ENCODE measurements at places on chromosomes 12 and 14. TPM values are rescaled to one million over a fixed set of nuclear protein-coding genes. Genes with fewer than 3 reads are reported as not detected.

GRCh38 chr12:88245905-88246304 is 103.8 kb downstream of the TMTC3 start:
- no peak for DNase-seq
- H3K36me3 ChIP-seq: no peaks in the 10 kb centered on the region
- H3K4me1 ChIP-seq: no peaks in the 10 kb centered on the region
- H3K27me3 ChIP-seq: no peaks in the 10 kb centered on the region
- no peak overlapping the region for H3K4me3 ChIP-seq

DNA sequence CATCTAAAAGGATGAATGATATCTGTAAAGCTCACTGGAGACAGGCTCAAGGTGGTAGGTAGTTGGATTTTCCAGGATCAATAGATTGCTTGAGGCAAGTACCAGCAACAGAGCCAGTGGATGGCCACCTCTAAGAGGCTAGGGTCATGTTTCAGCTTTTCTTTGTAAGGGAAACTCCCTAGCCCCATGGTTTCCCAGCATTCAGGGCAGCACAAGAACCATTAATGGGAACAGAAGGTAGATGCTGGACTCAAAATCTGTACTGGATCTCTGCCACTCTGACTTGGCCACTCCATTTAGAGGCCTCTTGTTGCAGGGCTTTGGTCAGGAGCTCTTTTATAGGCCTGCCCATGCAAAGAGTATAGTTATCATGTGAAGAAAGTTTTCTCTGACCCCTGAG is 76.1 kb upstream of the DYRK2 start:
- no peaks in the 10 kb centered on the region for H3K4me1 ChIP-seq
- no peaks in the 10 kb centered on the region for H3K27me3 ChIP-seq
- no peaks in the 10 kb centered on the region for H3K36me3 ChIP-seq
- H3K27ac ChIP-seq: no peak overlapping the region

The CCDC88C gene
- total RNA-seq: 52.4 TPM

The RAD51AP1 gene
- total RNA-seq: 55.4 TPM

DNA sequence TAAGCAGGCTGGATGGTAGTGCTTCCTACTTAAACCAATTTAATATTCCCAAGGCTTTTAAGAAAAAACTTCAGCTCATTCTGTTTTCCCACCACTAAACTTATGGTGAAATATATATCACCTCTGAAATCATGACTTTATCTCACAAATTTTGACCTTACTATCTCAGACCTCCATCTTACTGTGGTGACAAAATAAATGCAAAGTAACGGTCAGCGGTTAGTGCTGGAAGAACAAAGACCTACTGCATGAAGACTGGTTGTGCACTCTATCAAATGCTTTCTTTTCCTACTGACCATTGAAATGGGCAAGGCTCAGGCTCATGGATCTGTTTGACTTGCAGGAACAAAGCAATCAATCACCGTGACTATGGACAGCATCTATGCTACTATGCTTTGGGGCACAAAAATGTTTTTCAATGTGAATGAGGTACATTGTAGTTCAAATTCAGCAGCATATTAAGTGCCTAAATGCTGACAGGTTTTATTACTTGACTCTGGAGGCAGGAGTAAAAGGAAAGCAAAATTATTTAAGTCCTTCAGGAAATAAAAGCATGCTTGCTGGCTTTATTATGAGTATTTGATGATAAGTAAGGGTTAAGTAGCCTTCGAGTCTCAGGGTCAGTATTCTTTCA is 43.1 kb upstream of the GTF2A1 start:
- peaks cover 19% of the 10 kb centered on the region for H3K36me3 ChIP-seq
- H3K4me1 ChIP-seq: peaks cover 3% of the 10 kb centered on the region
- DNase-seq: no peak
- H3K27ac ChIP-seq: no peak overlapping the region
- H3K27me3 ChIP-seq: no peaks in the 10 kb centered on the region

GRCh38 chr12:106064721-106065021 is 74.1 kb downstream of the NUAK1 start:
- H3K27me3 ChIP-seq: no peaks in the 10 kb centered on the region
- no peak for DNase-seq
- no peak overlapping the region for H3K4me3 ChIP-seq
- peaks cover 32% of the 10 kb centered on the region for H3K36me3 ChIP-seq
- peaks cover 5% of the 10 kb centered on the region for H3K4me1 ChIP-seq

DNA sequence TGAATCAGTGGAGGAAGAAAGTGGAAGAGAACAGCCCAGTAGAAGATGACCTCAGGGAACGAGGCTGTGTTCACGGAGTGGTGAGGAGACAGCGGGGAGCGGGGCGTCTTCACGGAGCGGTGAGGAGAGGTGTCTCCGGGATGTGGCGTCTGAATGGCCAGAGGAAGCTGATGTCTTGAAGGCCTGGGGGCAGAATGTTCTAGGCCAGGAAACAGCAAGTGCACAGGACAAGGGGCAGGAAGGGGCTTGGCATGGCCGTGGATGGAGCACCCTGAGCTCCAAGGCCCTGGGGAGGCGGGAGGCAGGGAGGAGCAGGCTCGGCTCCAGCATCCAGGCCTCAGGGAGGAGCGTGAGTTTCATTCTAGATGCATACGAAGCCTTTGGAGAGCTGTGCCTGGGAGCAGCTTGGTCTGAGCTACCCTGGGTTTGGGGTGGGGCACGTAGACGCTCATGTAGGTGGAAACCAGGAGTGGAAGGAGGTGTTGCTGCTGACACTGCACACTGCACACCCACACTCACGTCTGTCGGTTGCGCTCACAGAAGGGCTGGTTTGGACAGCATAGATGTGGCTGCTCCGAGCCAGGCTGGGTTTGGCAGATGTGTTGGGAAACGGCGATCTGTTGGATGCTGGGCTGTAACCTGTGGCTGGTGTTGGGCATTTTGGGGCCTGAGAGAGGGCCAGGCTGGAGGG is 131.6 kb downstream of the ADGRD1 start:
- H3K4me1 ChIP-seq: no peaks in the 10 kb centered on the region
- H3K27ac ChIP-seq: no peak overlapping the region
- H3K4me3 ChIP-seq: no peak overlapping the region
- H3K36me3 ChIP-seq: no peaks in the 10 kb centered on the region

GRCh38 chr12:113359133-113359938 is 949 bp downstream of the PLBD2 start:
- DNase-seq: no peak
- H3K4me3 ChIP-seq: peak overlapping the region; percentile 79
- H3K27ac ChIP-seq: no peak overlapping the region
- H3K27me3 ChIP-seq: no peaks in the 10 kb centered on the region
- peaks cover 5% of the 10 kb centered on the region for H3K4me1 ChIP-seq

The STON2 gene
- 62.9 TPM for total RNA-seq

The RAP1B gene
- total RNA-seq: 97.7 TPM

DNA sequence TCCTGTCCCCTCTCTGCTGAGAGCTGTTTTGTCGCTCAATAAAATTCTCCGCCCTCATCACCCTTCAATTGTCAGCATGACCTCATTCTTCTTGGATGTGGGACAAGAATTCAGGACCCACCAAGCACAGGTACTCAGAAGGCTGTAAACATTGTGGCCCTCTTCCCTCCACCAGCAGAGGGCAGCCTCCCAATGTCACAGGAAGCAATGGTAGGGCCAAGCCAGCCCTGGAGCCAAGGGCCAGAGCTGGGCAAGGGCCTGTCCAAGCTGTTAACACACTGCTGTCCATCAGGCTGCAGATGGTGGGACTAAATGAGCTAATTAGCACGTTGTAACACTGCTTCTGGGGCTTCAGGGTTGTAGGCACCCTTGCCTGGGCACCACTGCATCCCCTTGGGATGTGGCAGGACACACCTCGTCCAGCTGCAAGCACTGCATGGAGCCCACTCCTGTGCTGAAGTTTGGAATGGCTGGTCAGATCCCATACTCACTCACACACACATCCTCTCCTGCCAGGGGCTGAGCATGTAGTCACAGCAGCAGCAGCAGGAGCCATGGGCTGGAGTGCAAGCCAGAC is 62.7 kb upstream of the HECTD1 start:
- no peaks in the 10 kb centered on the region for H3K4me1 ChIP-seq
- H3K27ac ChIP-seq: no peak overlapping the region
- peak; percentile 86 for DNase-seq
- peaks cover 36% of the 10 kb centered on the region for H3K36me3 ChIP-seq
- no peak overlapping the region for H3K4me3 ChIP-seq

DNA sequence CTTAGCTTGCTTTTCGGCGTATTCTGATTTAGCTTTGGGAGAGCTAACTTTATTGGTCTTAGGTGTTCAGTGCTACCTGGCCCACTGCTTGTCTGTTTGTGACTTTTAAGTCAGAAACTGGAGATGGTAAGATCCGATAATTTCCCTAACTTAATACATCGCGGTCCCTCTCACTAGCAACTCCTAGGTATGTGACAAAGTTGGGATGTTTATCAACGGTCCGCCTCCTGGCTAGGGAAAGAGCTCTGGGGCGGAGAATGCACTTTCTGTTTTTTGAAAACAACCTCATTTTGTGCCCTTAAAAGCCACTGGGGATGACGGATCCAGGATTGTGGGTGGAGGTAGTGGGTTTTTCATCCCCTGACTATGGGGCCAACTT is 1.2 kb downstream of the CDKN1B start:
- H3K27ac ChIP-seq: no peak overlapping the region
- H3K27me3 ChIP-seq: no peaks in the 10 kb centered on the region
- H3K4me1 ChIP-seq: peaks cover 7% of the 10 kb centered on the region
- DNase-seq: no peak
- peak overlapping the region; percentile 94 for H3K4me3 ChIP-seq
- peaks cover 34% of the 10 kb centered on the region for H3K36me3 ChIP-seq

GRCh38 chr14:53619691-53620231 is 336.9 kb downstream of the BMP4 start:
- no peak for DNase-seq
- H3K27me3 ChIP-seq: no peaks in the 10 kb centered on the region
- H3K4me1 ChIP-seq: no peaks in the 10 kb centered on the region
- no peaks in the 10 kb centered on the region for H3K36me3 ChIP-seq
- no peak overlapping the region for H3K4me3 ChIP-seq

- H3K4me1 ChIP-seq: no peaks in the 10 kb centered on the region
- no peak overlapping the region for H3K4me3 ChIP-seq
- H3K36me3 ChIP-seq: no peaks in the 10 kb centered on the region
- H3K27me3 ChIP-seq: no peaks in the 10 kb centered on the region
- no peak overlapping the region for H3K27ac ChIP-seq
- DNase-seq: no peak
Measured at GRCh38 chr14:74389980-74390379, 36.0 kb downstream of the SYNDIG1L start.

DNA sequence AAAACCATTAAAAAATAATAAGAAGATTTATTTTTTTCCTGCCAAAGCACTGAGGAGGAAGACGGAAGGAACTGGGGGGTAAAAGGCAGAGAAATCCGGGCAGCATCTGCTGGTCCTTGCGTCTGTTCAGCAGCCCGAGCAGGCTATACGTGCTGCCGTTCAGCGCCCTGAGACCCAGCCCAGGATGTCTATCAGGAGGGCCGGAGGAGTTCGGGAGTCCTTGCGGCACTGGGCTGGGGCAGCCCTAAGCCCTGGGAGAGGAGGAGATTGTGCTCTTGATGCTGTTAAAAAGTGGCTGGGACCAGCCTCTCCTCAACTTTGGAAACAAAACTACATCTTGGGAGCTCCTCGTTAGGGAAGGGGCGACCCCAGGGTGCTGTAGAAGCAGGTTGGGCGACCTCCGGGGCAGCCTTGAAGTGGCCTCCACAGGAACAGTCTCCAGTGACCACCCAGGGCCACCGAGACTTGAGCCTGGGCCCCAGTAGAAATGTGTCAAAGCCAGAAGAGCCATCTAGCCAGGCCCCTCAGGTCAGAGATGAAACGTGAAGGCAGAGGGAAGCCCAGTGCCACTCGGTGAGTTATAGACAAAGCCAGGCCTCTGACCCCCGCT is 14.3 kb downstream of the PGF start:
- H3K4me3 ChIP-seq: no peak overlapping the region
- no peaks in the 10 kb centered on the region for H3K36me3 ChIP-seq
- no peak for DNase-seq
- no peaks in the 10 kb centered on the region for H3K27me3 ChIP-seq
- H3K27ac ChIP-seq: no peak overlapping the region

The CRACR2A gene
- 2.0 TPM for total RNA-seq

DNA sequence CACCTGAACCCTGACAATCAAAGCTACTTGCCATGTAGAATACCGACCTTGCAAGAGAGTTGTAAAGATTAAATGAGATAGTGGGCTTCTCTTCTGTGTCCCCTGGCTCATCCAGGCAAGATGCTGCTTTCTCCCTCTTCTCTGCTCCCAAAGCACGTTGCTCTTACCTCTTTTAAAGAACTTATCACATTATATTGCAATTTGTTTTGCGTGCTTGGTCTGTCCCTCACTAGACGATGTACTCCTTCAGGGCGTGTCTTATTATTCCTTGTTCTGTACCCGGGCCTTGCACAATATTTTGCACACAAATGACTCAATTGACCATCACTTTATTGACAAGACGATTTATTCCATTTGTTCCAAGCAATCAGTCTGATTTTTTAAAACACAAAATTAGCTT is 3.3 kb downstream of the DCN start:
- H3K36me3 ChIP-seq: no peaks in the 10 kb centered on the region
- H3K27ac ChIP-seq: no peak overlapping the region
- no peak for DNase-seq

DNA sequence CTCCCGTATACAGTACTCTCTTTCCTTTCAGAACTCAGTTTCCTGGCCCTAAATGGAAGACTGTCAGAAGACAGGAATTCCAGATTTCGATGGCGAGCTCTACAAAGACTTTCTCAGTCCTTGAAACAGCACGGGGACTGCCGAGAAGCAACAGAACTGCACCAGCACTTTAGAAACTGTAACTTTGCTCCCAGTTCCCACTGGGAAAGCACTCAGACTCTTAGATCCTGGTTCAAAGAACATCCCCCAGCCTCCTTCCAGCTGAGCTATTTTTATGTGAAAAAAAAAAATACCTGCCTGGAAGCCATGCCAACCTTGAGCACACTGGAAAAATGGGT is 1.8 kb downstream of the PXN start:
- no peak overlapping the region for H3K27ac ChIP-seq
- DNase-seq: no peak
- no peaks in the 10 kb centered on the region for H3K27me3 ChIP-seq
- peak overlapping the region; percentile 87 for H3K4me3 ChIP-seq

DNA sequence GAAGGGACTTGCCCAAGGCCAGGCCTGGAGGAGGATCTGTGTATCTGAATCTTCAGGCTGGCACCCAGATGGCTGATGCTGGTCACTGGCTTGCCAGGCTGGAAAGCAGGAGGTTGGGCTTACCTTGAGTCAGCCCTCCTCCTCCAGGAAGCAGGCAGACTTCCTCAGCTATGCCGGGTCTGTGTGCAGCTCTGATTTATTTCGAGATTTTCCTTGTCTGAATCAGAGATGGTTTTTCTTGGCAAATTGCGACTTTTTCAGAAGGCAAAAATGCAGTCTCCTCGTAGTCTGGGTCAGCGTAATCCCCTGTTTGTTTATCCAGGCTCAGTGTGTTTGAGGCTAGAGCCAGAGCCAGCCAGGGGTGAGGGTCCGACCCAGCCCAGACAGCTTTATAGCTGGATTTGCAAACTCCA is 48.9 kb downstream of the SMOC1 start:
- DNase-seq: no peak
- no peak overlapping the region for H3K27ac ChIP-seq
- no peak overlapping the region for H3K4me3 ChIP-seq
- H3K36me3 ChIP-seq: no peaks in the 10 kb centered on the region
- no peaks in the 10 kb centered on the region for H3K4me1 ChIP-seq

The SLC25A21 gene
- total RNA-seq: 7.1 TPM

DNA sequence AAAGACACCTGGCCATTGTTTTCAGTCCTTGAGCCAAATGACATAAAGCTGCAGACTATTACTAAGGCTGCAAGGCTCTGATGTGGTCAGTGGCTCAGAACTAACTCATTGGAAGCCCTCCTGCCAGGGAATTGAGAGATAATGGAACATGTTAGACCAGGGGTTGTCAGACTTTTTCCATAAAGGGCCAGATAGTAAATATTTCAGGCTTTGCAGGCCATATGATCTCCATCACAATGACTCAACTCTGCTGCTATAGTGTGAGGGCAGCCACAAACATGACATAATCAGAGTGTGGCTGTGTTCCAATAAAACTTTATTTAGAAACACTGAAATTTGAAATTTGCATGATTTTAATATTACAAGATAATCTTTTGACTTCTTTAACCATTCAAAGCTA is 140.3 kb downstream of the TMEM30B start:
- H3K4me1 ChIP-seq: no peaks in the 10 kb centered on the region
- no peaks in the 10 kb centered on the region for H3K27me3 ChIP-seq
- H3K27ac ChIP-seq: no peak overlapping the region

All from H9 (cell line).